ENCODE measurements at places on chromosomes 7 and 10. TPM values are rescaled to one million over a fixed set of nuclear protein-coding genes. Genes with fewer than 3 reads are reported as not detected.

Gene BAG3
- total RNA-seq, result 43.4 TPM

Gene C7orf33
- total RNA-seq, result not detected

Gene CCDC136
- 1.7 TPM for total RNA-seq

DNA sequence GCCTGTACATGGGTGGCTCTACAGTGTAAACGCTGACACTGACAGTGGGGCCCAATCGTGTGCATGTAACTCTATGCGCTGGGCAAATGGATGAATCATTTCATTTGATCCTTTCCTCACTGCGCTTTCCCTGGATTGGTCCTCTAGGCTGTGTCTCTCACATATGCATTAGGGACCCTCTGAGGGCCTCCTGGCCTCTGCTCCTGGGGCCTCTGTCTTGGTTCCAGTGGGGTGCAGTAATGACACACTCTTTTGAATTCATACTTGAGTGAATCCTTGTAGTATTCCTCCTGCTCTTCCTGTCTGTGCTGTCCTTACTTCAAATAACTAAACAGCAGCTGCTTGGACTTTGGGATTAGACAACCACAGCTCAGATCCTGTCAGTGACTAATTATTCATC, 176.5 kb upstream of the ADO start:
- DNase-seq, result no peak

- no peak for DNase-seq
Measured at GRCh38 chr7:17242504-17242903, 55.9 kb upstream of the AHR start.

Data from omental fat pad (tissue), 4 donors.